ENCODE measurements at places on chromosomes 7 and 10.

- DNase-seq, result no peak
These were observed 39.7 kb upstream of the ENO4 start for GRCh38 chr10:116809483-116810119.

DNA sequence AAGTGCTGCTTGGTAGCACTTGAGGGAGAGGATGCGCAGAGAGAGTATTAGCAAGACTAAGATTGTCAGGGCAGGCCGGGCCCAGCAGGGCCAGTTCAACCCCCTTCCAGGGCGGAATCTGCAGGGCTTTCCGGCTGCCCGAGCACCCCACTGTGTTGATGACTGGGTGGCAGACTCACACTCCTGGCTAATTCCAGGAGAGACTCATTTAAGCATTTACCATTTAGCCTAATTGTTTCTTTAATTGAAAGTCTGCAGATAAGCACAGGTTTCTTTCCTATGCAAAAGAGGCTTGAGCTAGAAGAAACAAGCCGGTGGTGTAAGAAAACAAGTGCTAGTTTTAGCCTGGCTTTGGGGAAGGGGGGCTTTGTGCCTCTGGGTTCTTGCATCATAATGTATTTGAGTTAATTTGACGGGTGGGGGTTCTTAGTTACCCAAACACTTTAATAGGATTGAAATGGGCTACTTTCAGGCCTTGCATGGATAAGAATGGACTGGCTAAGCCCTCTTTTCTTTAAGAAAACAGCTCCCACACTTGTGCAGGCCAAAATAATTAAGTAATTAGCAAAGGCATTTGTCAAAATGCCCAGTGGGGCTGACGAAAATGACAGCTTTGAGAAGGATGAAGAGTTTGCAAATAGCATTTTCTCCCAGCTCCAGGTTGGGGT lies 201.3 kb downstream of the MYOF start:
- no peak for DNase-seq

- peak; percentile 27 for DNase-seq
These were observed 189.8 kb upstream of the IMMP2L start for GRCh38 chr7:111752022-111752582.

- no peak for DNase-seq
These were observed 32.4 kb upstream of the KMT2E start for GRCh38 chr7:104981672-104982037.

DNA sequence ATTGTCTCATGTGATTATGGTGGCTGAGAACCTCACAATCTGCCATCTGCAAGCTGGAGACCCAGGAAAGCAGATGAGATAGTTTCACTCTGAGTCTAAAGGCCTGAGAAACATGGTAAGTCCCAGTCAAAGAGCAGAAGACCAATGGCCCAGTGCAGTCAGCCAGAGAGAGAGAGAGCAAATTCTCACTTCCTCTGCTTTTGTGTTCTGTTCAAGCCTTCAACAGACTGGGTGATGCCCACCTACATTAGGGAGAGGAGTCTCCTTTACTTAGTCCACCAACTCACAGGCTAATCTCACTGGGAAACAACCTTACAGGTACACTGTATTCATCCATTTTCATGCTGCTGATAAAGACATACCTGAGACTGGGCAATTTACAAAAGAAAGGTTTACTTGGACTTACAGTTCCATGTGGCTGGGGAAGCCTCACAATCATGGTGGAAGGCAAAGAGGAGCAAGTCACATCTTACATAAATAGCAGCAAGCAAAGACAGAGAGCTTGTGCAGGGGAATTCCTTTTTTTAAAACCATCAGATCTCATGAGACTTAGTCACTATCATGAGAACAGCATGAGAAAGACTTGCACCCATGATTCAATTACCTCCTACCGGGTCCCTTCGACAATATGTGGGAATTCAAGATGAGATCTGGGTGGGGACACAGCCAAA lies 4.7 kb upstream of the FRMPD2 start:
- no peak for DNase-seq
